ENCODE measurements at places on chromosomes 11 and 22.

- no peak for DNase-seq
Observed at GRCh38 chr11:108111126-108111525, 10.2 kb upstream of the ACAT1 start.

- DNase-seq: no peak
Observed at GRCh38 chr11:27864091-27864491, 163.8 kb upstream of the BDNF start.

DNA sequence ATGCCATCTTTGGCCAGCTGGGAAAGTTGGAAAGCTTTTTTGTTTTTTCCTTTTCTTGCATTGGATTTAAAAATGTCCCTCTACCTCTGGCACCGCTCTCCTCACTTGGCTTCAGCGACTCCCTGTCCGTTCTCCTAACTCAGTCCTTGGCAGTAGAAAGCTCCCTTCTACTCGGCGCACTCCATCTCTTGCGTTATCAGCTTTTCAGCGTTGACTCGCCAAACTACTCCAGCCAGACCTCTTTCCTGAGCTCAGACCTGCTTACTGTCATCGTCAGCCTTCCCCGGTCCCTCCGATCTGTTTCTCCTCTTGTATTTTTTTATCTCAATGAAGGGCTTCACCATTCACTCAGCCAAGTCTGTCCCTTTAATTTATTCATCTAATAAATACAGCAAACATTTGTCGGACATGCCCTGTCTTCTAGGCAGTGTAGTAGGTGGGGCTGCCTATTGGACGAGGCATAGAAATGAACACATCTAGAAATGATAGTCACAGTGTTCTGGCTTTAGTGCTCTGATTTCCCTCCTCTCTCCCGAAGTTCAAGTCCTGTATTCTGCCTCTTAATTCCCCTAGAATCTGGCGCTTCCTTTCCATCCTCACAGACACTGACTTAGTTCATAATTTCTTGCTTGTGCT is 839 bp downstream of the CEP164 start:
- peak; percentile 44 for DNase-seq

GRCh38 chr22:50506611-50507420 is 686 bp downstream of the LMF2 start:
- peak; percentile 18 for DNase-seq

GRCh38 chr11:575313-575995 is 816 bp upstream of the PHRF1 start:
- peak; percentile 70 for DNase-seq

- no peak for DNase-seq
Observed at GRCh38 chr11:3122775-3123201, 42.3 kb downstream of the OSBPL5 start.

- DNase-seq: no peak
Observed at GRCh38 chr11:113188371-113188834, 126.0 kb upstream of the TTC12 start.

DNA sequence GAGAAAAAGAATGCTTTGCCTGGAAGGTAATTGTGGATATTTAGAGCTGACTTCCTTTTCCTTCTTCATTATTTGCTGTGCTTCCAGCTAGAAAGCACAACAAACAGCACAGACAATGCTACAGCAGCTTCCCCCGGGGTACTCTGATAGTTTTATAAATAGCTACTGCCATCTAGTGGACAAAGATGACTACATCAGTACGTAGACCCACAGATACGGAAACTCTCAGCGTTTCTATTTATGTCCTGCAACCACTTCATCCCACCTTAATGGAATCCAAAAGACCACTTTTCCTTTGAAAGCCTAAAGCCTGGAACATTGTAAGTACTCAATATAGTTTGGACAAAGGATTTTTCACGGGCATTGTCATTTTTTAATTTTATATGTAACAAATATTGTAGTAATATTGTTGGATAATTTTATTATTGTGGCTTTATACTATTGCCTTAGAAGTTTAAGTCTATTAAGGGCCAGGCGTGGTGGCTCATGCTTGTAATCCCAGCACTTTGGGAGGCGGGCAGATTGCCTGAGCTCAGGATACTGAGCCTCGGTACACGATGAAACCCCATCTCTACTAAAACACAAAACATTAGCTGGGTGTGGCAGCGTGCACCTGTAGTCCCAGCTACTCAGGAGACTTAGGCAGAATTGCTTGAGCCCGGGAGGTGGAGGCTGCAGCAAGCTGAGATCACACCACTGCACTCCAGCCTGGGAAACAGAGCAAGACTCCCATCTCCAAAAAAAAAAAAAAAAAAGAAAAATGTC is 7.5 kb downstream of the HSPA8 start:
- peak; percentile 72 for DNase-seq

DNA sequence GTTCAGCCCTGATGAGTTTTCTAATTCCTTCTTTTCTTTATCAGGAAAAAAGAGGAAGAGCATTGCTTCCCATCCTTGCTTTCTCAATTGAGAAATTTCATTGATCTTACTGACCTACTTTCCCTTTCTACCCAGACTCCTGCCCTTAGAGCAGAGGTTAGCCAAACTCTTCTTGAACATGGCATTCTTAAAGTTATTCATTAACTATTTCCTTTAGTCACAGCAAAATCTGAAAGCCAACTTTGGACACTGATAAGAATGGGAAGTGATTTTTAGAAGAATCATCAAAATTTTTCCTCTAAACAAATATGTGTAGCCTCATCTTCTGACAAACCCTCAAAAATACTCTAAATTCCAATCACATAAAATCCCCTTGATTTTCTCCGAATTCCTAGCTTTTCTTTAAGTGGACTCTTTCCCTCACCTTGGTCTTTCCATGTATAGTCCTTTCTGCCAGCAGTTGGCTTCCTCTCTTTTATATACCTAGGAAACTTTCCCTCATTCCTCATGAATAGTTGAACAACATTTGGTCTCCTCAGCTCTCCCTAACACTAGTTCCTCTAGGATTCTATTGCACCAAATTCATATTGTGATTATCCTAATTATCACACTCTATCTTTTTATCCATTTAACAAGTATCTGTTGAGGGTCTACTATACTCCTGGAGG is 566.7 kb upstream of the CCDC90B start:
- no peak for DNase-seq

- no peak for DNase-seq
Observed at GRCh38 chr11:71182791-71183677, 69.3 kb downstream of the SHANK2 start.

DNA sequence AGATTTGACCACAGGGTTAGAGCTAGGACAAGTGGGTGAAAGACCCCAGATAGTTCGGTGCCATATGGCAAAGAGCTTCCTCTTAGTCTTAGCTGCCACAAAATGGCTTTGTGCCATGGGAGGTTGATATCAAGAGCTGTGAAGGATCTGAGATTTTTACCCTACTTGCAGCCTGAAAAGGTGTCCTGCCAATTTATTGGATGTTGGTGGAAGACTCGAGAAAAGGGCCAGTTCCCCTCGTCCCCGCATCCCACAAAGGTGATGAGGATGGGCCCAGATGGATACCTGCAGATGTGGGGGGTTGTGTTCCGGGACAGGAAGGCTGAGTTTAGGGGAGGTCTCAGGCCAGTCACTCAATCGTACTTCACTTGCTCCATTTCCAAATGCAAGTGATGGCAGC is 27.2 kb downstream of the YDJC start:
- no peak for DNase-seq

GRCh38 chr11:65125197-65126056 is 3.3 kb downstream of the MRPL49 start:
- no peak for DNase-seq

DNA sequence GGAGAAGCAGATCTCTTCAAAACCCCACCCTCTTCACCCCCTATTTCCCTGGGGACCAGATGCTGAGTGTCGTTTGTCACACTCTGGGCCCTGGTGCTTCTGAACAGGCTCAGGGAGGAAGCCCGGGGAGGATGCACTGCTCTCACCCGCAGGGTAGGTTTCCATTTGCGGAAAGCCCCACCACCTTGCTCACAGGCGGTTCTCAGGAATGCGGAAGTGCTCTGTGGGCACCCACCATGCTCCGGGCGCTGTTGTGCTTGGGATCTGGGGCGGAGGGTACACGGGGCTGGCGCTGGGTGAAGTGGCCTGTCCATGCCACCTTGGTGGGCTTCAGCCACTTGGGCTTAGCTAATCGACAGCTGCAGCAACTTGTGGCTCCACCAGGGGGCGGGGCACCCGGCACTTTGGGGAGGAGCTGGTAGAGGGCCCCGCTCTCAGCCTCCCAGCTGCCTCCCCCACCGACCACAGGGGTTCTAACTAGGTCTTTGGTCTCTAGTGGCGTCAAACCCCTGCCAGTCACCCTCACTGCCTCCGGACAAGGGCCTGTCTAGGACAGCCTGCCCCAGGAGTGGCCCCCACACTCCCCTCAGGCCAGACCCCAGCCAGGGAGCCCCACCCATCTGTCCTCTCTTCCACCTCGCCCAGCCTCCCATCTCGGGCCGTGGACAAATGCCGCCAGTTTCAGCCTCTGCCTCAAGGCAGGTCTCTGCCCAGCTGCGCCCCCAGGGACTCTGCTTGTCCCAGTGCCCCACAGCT is 7.4 kb downstream of the NDUFV1 start:
- peak; percentile 54 for DNase-seq

GRCh38 chr22:46612341-46612903 is 7.8 kb upstream of the GRAMD4 start:
- no peak for DNase-seq

GRCh38 chr11:133898031-133898769 is 52.9 kb upstream of the SPATA19 start:
- no peak for DNase-seq

- no peak for DNase-seq
Observed at GRCh38 chr11:55503449-55503848, 50.8 kb upstream of the OR4C15 start.

DNA sequence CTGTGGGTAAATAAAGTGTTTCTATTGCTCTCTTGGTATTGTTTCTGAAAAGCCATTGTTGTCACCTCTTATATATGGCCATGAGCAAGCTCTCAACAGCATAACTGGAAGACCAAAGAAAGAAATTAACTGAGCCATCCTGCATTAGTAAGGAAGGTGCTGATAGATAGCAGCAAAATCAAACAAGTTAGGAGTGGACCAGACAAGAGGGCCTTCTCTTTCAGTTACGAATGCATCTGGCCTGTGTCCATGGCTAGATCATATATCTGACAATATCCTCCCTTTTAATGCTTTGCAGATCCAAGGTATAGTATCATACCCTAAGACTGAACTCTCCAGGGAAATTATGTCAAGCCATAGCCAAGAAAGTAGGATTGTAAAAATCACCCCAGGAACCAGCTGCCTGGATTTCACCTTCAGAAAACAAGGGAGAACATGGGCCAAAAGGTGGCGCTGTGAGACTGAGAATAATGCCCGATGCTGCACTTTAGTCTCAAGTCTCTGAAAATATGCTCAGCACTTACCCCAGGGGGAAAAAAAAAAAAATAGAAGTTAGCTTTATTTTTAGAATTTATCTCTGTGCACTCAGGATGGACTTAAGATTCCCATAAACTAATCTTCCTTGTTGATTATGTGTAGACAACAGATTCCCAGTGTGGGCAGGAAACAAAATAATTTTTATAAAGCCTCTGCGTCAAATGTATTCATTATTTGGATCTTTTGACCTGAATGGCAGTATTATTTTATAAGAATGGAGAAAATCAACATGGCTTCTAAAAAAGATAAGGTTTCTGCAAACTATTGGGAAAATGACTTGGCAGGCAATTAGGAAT is 415.1 kb downstream of the ETS1 start:
- DNase-seq: peak; percentile 87

- no peak for DNase-seq
Observed at GRCh38 chr22:49776891-49777290, 50.8 kb downstream of the BRD1 start.

DNA sequence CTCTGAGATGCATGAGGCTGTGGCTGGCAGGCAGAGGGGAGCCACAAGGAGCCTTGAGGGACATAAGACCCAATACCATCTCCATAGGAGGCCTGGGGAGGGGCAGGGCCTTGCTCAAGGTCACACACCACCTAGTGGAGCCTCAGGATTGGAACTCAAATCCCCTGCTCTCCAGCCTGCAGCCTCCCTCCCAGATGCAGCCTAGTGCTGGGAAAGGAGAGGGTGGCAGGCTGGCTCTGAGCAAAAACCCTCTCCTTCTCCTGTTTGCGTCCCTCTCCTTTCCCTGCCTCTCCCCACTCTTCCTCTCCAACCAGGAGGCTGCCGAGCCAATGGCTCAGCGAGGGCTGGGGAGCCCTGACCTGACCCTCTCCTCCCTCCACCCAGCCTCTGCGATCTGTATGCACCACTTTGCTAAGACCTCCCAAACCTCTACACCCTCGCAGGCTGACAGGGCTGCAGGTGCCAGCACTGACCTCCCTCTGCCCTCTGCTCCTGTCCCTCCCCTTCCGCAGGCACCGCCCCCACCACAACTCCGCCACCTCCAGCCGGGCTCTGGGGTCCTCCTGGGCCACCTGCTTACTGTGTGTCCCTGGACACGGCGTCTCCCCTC is 14.7 kb downstream of the IGLL1 start:
- DNase-seq: no peak

- DNase-seq: no peak
Observed at GRCh38 chr11:118056806-118057205, 20.1 kb upstream of the TMPRSS4 start.

DNA sequence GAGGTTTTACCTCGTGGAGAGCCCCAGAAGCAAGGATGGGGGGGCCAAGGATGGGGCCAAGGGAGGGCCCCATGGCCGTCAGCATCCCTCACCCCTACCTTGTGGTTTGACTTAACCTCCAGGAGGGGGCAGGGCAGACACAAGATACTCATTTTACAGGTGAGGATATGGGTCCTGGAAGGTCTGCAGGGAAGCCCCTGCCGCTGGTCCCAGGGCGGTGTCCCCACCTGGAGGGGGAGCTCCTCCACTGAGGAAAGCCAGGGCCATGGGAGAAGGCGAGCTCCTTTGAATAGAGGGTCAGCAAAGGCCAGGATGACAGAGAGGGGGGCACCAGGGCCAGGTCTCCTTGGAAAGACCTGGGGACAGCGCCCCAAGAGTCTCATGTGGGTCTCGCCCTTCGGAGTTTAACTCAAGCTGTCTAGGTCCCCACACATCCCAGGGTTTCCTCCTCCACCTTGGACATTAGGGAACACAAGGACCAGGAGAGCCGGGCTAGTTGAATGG is 5.9 kb upstream of the ADORA2A start:
- DNase-seq: peak; percentile 38

- no peak for DNase-seq
Observed at GRCh38 chr11:1326435-1327063, 17.1 kb upstream of the TOLLIP start.

GRCh38 chr11:134583397-134583990 is 171.5 kb upstream of the B3GAT1 start:
- no peak for DNase-seq

GRCh38 chr11:47001781-47002181 is 65.2 kb downstream of the CSTPP1 start:
- no peak for DNase-seq

DNA sequence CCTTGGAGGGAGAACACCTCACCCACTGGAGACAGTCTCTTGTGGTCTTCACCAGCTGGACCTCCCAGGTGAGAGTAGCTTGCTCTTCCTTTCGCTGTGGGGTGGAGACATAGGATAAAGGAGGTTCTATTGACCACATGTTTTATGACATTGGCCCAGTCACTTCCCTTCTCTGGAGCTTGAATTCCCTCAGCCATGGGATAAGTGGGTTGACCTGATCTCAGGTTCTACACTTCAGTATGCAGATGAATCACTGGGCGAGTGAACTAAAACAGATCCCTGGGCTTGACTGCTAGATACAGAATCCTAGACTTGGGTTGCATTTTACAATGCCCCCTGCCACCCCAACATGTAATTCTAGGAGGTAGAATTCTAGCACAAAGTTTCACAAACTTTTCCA is 54.8 kb upstream of the PRSS23 start:
- no peak for DNase-seq

- peak; percentile 23 for DNase-seq
Observed at GRCh38 chr11:16000065-16000464, 356.3 kb downstream of the SOX6 start.
